ENCODE measurements at places on chromosomes 3 and 15.

DNA sequence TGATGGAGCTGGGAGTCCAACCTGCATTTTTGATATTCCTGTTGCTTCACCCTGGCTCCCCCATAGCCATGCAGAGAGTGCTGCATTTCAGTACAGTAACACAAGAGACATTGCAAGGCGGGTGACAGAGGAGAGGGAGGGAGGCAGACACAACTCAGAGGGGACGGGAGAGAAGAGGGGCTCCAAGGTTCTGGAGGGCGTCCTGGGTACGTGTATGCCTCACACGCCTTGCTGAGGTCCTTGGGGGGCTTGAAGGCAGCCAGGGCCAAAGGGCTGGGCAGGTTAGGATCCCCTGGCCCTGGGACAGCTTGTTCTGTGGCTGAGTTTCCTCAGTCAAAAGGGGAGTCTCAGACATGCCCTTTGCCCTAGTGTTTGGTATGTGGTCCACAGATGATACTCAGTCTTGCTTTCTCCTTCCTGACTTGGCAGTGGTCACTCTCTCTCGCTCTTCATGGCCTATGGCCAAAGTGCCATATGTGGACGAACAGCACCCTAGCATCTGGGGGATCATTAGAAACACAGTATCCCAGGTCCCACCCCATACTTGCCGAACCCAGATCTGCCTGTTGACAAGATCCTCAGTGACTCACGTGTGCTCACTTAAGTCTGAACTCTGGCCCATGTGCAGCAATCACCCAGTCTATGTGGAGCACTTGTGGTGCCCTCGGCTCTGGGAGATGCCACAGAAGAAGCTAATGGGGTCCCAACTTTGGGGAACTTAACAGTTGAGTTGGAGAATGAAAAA is 52.9 kb downstream of the FGD5 start:
- DNase-seq, result no peak

GRCh38 chr15:88878720-88879184 is 16.6 kb downstream of the HAPLN3 start:
- DNase-seq, result no peak

- peak; percentile 16 for DNase-seq
These were observed 706 bp downstream of the DVL3 start for GRCh38 chr3:184155644-184156521.

GRCh38 chr3:32340039-32340438 is 51.6 kb upstream of the CMTM7 start:
- no peak for DNase-seq

DNA sequence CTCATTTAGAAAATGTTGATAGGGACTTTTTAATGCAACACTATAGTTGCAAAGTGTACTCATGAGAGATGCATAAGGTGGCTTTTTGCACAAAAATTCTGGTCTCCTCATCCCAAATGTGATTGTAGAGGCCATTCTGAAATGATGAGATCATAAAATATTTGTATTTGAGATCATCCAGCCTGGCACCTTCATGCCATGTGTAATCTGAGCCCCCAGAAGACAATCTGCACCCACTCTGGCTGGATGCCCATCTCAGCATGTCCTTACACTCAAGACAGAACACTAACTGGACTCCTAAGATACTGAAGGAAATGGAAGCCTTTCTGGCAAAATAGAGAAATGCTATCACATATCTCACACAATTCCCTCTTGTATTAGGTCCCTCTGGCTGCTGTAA is 49.2 kb downstream of the SLC7A14 start:
- DNase-seq, result no peak

GRCh38 chr3:184570489-184570888 is 8.9 kb downstream of the EPHB3 start:
- DNase-seq, result no peak

- DNase-seq, result no peak
These were observed 265.4 kb upstream of the ARHGEF26 start for GRCh38 chr3:153855772-153856171.

GRCh38 chr15:83973816-83974215 is 261.8 kb upstream of the GOLGA6L4 start:
- DNase-seq, result no peak

DNA sequence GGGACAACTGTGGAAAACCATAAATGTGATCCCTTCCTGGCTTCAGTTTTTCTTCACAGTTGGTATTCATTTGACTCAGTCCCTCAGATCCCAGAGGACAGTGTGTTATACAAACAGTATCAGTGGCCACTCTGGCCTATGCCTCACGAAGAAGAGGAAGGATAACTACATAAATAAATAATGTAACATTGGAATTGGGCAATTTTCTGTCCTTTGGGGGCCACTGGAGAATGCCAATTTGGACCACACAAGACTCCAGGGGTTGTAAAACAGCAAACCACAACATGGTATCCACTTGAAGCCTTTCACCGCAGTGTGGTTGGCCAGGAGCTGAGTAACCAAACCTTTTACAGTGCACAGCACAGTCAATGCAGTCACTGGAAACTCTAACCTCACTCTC is 1077.0 kb downstream of the ROBO2 start:
- DNase-seq, result no peak

- DNase-seq, result no peak
These were observed 260.4 kb upstream of the KCNMB2 start for GRCh38 chr3:178275793-178276192.

DNA sequence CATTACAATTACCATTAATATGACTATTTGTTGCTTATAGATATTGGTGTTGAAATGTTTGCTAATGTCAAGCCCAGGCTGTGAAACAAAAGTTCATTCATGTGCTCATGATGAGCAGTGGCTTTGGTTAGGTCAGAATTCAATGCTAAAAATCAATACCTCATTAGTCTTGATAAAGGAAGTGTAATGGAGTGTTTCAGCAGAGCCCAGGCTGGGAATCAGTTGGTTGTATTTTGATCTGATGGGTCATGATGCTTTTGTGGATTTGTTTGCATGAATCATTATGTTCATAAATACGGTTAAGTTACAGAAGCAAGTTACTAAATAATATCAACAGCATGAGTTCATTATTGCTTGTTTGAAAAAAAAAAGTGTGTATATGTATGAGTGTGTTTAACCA is 13.6 kb upstream of the ZNF774 start:
- no peak for DNase-seq

DNA sequence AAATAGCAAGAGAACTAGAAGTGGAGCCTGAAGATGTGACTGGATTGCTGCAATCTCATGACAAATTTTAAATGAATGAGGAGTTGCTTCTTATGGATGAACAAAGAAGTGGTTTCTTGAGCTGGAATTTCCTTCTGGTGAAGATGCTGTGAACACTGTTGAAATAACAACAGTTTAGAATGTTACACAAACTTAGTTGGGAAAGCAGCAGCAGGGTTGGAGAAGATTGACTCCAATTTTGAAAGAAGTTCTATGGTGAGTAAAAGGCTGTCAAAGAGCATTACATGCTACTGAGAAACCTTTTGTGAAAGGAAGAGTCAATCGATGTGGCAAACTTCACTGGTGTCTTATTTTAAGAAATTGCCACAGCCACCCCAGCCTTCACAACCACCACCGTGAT is 220.9 kb upstream of the LRRFIP2 start:
- no peak for DNase-seq

DNA sequence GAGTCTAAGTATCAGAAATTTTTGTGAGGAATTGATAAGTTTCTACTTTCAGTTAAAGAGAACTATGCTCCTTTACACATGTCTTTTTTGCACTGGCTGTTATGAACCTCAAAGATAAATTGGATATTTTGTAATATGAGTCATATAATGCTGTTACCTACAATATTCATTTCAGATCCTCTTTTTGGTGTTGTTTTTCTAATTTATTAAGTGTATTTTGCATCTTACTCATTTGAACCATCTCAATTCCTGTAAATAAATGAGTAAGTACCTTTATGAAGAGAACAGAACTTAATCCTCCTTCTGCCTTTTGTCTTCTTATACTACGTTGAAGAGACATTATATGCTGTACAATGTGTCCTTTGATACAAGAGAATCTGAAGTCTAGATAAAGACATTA is 74.4 kb downstream of the ZIC1 start:
- no peak for DNase-seq

DNA sequence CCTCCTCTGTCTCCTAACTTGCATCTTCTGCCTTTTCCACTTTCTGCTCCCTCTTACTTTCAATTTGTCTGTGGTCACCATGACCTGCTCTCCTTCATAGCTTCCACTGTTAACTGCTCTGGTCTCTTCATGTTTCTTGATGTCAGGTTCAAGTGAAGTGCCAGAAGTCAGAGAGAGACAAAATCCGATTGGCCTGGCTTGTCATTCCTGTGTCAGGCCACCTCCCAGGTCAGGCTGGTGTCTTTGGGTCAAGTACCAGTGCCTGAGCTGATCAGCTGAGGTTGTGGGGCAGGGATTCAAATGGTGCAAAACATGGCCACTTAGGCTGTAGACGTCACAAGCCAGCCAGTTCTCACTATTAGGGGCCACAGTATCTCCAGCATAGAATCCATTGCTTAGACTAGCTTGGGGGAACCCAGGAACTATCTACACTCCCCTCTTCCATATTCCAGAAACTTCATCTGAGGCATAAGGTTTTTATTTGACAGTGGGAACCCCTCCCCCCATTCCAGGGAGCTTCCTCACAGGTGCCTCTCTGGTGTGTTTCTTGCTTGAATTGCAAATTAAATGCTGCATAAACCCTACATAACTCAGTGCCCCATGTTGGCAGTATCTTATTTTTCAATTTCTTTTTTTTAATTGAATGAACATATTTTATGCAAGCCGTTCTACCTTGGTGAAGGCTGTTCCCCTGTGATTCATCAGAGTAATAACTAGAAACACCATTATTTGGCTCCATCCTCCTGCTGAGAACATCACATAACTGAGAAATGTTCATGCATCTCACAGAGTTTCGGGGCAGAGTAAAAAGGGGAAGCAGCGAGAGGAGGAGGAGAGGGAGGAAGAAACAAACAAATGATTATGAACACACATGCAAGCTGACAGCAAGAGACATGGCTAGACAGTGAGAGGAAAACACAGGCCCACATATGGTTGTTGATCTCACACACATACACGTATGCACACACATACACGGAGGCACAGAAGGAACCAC is 175.8 kb downstream of the TLE3 start:
- DNase-seq, result no peak

- no peak for DNase-seq
These were observed 17.7 kb upstream of the CADPS start for GRCh38 chr3:62892951-62893350.

DNA sequence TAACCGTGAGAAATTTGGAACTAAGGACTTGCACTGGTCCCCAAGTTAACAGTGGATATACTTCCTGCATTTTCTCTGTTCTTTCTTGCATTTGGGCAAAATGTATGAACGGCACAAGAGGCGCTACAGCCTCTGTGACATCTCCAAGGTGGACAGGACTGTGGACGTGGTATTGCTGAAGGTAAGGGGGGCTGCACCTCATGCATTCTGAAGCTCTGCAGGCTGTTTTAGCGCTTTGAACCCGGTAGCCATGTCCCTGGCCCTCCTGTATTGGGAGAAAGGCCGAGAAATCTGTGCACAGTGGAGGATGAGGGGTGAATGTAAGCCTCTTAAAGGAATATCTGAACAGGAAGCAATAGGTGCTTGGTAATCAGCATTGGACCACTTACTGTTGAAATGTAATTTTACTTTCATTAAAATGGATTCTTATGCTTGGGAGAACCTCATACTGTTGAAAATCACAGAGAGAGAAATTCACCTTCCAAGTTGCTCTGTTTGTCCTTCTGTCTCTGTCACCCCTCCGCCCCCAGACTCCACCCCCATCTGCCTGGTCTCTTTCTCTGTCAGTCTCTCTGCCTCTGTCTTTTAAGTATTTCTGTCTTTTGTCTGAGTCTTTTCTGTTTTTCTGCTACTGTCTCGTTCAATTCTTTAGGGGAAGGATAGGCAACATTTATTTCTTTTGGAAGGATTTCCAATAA is 174.6 kb downstream of the KLHL25 start:
- DNase-seq, result no peak

- no peak for DNase-seq
These were observed 717.9 kb upstream of the ALCAM start for GRCh38 chr3:104648823-104649222.

- no peak for DNase-seq
These were observed 124.8 kb downstream of the BDH1 start for GRCh38 chr3:197430934-197431333.

- DNase-seq, result no peak
These were observed at the start of gene EPHA6 for GRCh38 chr3:96813820-96814650. Gene EPHA6, plus strand, starts transcription at chr3:96814594.

DNA sequence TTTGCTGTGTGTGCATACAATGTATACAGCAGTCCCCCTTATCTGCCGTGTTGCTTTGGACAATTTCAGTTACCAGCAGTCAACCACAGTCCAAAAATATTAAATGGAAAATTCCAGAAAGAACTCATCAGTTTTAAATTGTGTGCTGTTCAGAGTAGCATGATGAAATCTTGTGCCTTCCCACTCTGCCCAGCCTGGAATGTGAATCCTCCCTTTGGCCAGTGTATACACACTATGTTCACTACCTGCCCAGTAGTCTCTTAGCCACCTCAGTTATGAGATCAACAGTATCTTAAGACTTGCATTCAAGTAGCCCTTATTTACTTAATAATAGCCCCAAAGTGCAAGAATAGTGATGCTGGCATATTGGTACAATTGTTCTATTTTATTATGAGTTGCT is 133.6 kb upstream of the ABHD17C start:
- DNase-seq, result no peak

DNA sequence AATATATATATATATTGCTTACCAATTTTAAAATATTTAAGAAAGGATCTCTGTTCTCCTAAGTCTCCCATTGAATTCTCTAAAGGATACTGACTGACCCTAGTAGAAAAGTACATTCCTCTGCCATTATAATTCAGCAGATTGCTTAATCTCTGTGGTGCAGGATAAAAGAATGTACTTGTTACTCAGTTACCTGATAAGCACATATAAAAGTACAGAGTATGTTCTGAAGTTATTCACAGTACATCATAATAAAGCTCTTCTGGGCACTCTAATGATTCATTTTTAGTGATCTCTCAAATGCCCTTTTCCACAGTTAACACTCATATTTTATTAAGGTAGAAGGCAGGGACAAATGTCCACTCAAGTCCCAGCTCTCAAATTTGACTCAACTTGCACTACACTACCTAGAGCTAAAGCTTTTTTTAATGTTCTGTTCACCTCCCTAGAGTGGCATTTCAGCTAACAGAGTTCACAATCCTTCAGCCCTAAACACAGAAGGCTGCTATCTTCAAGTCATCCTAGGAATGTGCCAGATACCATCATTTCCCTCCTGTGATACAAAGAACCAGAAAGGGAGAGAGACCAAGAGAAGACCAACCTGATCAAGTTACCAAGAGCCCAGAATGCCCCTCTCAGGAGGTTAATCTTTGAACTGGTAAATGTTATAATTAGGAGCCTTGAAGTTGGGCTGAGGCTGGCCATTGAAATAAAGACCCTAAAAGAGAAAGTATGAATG is 53.3 kb downstream of the MEIS2 start:
- no peak for DNase-seq

- DNase-seq, result no peak
These were observed 207.9 kb downstream of the LPP start for GRCh38 chr3:188361888-188362287.

- DNase-seq, result no peak
These were observed 10.5 kb upstream of the EPHA6 start for GRCh38 chr3:96803870-96804269.

DNA sequence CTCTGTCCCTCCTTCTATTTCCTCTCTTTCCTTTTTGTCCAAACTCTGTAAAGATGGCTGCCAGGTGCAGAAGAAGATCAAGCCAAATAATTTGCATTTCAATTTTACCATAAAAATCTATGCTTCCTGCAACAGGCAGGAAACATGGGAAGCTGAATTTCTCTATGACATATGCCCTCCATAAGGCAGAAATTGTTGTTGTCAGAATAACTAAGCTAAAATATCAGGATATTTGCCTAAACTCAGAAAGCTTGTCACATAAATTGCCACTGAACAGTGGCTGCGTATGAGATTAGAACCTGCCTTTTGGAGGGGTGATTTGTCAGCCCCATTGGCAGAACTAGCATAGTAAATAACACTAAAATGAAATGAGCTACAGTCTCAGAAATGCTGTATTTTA is 288.3 kb upstream of the LMCD1 start:
- no peak for DNase-seq

Measured in stimulated activated CD8-positive, alpha-beta memory T cell treated with anti-CD3 and anti-CD28 coated beads, Interleukin-15, amount 100 ng/mL, for 24 hours (primary cell).